ENCODE measurements at places on chromosomes 11 and 22.

- H3K4me3 ChIP-seq, result no peak overlapping the region
- H3K27ac ChIP-seq, result no peak overlapping the region
- H3K36me3 ChIP-seq, result no peaks in the 10 kb centered on the region
- H3K27me3 ChIP-seq, result no peaks in the 10 kb centered on the region
- DNase-seq, result no peak
- H3K4me1 ChIP-seq, result no peaks in the 10 kb centered on the region
Observed at GRCh38 chr11:129131316-129131715, 60.8 kb downstream of the ARHGAP32 start.

DNA sequence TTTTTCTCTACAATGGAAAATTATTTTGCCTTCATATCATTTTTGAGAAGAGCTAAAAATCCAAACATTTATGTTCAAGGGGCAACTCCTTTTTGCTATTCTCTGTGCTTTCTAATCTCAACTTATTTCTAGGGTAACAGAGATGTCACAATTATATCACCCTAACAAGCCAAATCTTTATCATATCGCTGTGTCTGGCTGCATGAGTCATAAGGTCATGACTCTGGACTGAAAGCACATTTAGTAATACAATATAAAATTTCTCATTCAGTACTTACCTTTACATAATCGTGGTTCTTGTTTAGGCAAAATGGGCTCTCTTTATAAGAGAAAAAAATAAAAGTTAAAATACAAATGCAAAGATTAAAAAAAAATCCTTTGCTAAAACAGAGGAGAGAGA lies 326.0 kb downstream of the CASP12 start:
- H3K4me3 ChIP-seq, result no peak overlapping the region
- peak; percentile 17 for DNase-seq
- H3K27me3 ChIP-seq, result no peaks in the 10 kb centered on the region
- no peaks in the 10 kb centered on the region for H3K4me1 ChIP-seq
- no peak overlapping the region for H3K27ac ChIP-seq

- H3K4me3 ChIP-seq, result no peak overlapping the region
- no peaks in the 10 kb centered on the region for H3K27me3 ChIP-seq
- peaks cover 17% of the 10 kb centered on the region for H3K4me1 ChIP-seq
- peak overlapping the region; percentile 34 for H3K27ac ChIP-seq
- DNase-seq, result peak; percentile 90
Observed at GRCh38 chr22:41401781-41402648, 20.3 kb downstream of the TEF start.

- H3K27me3 ChIP-seq, result peaks cover 3% of the 10 kb centered on the region
- no peaks in the 10 kb centered on the region for H3K36me3 ChIP-seq
- DNase-seq, result no peak
- H3K4me1 ChIP-seq, result no peaks in the 10 kb centered on the region
- no peak overlapping the region for H3K27ac ChIP-seq
- H3K4me3 ChIP-seq, result no peak overlapping the region
Observed at GRCh38 chr11:44923806-44924205, 26.9 kb downstream of the TP53I11 start.

DNA sequence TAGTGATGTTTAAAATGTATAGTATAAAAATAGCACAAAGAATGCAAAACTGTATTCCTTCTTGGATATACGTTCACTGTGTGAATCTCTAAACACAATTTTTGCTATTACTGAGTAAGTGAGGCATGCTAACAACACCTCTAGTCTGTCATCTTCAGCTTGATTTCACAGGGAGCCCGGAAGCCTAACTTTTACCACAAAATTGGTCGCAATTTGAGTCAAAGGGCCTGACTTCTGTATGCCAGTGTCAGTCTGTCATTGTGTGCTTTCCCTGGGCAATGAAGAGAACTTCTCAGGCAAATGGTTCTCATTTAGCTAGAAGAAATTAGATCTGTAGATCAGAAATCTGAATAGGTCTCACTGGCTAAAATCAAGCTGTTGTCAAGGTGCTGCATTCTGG lies 1059.5 kb downstream of the FAM181B start:
- H3K36me3 ChIP-seq, result no peaks in the 10 kb centered on the region
- no peak for DNase-seq
- H3K4me1 ChIP-seq, result no peaks in the 10 kb centered on the region
- H3K27ac ChIP-seq, result no peak overlapping the region
- no peaks in the 10 kb centered on the region for H3K27me3 ChIP-seq

Measured in fibroblast of lung (primary cell).